ENCODE measurements at places on chromosomes 5 and 9.

GRCh38 chr5:58912116-58912515 lies 329.2 kb downstream of the RAB3C start:
- DNase-seq: no peak

DNA sequence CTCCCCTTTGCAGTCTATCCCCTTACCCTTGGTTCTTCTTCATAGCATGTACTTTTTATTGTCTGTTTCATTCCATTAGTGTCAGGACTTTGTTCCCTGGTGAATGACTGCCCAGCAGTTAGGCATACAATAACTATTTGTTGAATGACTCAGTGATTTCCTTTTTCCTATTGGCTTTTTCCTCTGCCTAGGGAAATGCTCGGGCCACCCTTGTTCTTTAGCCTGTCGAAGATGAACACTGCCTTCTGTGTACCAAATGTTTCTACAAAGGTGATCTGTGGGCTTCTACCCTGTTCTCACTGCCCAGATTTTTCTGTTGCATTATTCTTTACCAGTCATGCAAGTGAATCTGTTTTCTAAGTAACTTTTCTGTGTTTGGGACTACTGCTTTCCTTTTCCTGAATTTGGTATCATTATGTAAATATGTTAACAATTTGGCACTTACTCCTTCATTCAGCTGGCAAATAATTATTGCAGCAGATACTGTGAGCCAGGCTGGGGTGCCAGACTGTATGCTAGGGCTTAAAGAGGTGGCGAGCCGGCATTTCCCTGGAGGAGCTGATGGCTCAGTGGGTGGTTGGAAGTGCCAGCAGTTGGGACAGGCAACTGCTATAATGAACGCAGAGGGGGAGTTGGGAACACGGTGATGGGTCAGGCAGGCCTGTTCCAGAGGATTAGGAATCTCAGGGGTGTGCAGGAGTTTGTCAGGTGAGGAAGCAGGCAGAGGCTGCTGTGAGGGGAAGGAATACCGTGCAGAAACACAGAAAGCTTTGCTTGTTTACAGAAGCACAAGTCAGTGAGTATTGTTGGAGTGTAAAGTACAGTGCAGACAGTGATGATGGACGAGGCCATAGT lies 30.6 kb downstream of the KDM4C start:
- peak; percentile 62 for DNase-seq

GRCh38 chr9:120474591-120475243 lies 105.2 kb downstream of the CDK5RAP2 start:
- DNase-seq: peak; percentile 20

DNA sequence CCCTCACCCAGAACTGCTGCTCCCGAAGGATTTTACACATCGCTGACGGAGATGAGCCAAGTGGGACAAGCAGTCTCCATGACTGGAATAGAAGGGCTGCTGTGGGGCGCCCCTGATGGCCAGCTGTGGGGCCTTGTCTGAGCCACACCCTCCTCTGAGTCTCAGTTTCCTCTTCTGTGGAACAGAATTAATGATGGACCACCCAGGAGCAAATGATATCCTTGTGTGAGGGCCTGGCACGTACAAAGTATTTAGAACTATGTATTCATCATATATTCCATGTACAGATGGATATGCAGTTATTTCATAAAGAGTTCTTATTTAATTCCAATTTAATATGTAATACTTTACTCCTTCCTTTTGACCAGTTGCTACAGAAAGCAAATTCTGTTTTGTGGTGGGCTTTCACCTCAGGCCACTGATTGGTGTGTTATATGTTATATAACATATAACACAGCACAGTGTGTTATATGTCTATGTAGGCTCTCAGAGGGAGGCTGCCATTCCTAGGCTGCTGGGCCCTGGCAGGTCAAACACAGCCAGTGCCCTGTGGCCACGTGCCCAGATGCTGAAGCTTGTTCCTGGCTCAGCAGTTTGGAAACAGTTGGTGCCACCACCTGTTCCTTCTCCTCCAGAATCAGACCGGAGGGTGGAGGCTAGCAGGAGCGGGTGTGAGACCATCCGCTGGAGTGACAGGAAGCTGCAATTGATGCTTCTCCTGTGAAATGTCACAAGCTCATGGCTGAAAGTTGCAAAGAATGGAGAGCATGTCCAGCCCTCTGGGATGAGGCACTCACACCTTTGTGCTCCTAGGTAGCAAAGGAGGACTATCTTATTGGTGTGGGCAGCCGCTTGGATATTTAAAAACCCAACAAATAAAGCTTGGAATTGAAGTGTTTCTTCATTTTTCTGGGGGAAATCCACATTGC lies 4.4 kb upstream of the FGD3 start:
- DNase-seq: no peak

- DNase-seq: peak; percentile 9
Observed at GRCh38 chr5:179986328-179986727, 78.6 kb upstream of the TBC1D9B start.

- no peak for DNase-seq
Observed at GRCh38 chr5:151208481-151208914, 15.4 kb downstream of the CCDC69 start.

DNA sequence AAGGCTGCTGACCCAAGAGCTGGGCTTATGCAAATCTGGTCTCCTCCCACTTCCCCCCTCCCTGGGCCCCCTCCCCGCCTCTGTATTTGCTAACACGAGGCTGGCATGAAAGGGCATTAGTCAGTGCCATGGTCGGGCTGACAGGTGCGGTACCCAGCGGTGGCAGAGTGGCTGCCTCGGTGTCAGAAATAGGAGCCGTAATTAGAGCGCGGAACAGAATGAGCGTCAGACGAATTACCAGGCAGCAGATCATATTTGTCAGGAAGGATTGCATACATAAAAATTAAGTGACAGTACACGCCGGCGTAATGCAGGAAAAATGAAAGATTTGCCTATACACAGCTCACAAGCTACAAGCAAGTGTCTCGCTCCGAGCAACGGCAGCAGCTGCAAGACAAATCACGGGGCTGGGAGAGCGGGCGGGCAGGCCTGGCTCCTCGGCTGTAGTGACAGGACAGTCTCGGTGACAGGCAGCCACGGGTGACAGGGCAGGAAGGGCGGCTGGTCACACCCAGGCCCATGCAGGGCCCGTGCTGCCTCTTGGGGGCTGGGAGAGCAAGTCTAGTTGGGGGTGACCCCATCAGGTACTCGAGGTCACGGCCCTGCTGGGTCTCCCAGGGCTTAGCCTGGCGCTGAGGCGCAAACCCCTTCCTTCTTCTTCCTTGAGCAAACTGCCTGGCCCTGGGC lies 72.4 kb downstream of the NEK6 start:
- DNase-seq: no peak

DNA sequence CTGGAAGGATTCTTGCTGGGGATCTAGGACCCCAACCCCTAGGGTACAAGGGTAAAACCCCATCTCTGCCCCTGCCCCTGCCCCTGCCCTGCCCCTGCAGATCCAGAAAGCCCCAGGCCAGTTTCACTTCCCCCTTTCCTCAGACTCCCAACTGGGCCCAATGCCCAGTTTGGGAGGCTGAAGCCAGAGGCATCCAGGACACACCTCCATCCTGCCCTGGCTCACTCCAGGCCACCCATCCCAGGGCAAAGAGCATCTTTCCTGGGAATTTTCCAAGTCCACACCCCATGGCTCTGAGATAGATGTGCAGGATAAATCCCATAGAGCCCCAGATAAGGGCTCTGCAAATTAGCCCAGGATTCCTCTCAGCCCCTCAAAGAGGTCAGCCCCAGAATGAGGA lies 17.4 kb downstream of the CNTFR start:
- no peak for DNase-seq

DNA sequence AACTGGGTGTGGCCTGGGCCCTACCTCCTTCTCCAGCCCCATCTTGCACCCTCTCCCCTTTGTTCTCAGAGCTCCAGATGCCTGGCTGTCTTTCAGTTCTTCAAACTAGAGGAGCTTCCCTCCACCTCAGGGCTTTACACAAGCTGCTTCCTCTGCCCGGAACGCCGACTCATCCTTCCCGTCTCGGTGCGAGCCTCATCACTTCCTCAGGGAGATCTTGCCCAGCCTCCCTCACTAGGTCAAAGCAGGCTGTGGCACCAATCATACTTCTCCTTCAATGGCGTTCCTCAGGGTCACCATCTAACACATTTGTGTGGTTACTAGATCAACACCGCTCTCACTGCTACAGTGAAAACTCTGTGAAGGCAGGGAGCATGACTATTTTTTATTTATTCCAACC lies 56.2 kb upstream of the ZSWIM6 start:
- DNase-seq: peak; percentile 83

DNA sequence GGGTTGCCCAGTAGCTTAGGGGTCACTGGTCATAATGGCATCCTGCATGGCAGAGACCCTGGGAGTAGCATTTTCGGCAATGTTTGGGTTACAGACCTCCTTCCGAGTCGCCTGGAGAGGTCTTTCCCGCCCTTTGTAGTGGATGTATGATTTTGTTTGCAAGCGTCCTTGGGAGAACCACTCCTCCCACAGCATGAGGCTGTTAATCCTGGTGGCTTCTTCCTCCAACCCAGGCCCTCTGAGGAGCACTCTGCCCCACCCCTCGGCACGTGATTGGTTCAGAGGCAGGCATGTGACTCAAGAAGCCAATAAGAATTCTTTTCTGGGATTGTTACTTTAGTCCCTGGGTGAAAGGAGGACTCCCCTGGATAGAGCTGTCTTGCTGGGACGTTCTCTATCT lies 30.2 kb upstream of the GRHPR start:
- DNase-seq: no peak

DNA sequence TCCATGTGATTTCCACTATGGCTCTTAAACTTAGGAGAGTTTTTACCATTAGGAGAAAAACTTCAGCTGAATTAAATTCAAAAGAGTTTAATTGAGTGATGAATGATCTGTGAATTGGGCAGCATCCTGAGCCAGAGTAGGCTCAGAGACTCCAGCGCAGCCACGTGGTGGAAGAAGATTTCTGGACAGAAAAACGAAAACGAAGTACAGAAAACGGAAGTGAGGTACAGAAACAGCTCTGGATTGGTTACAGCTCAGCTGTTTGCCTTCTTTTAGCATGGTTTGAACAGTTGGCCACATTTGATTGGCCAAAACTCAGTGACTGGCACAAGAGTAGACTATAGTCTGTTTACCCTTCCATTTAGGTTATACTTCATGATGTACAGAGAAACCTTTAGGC lies 69.2 kb upstream of the PLPP1 start:
- peak; percentile 82 for DNase-seq

GRCh38 chr5:65305913-65306312 lies 175.8 kb downstream of the ADAMTS6 start:
- peak; percentile 75 for DNase-seq

- no peak for DNase-seq
Observed at GRCh38 chr5:123107343-123108244, 18.6 kb downstream of the PRDM6 start.

GRCh38 chr9:128821584-128822406 lies 3.5 kb downstream of the ENDOG start:
- no peak for DNase-seq

GRCh38 chr9:7298123-7298522 lies 501.5 kb downstream of the DMAC1 start:
- DNase-seq: no peak

DNA sequence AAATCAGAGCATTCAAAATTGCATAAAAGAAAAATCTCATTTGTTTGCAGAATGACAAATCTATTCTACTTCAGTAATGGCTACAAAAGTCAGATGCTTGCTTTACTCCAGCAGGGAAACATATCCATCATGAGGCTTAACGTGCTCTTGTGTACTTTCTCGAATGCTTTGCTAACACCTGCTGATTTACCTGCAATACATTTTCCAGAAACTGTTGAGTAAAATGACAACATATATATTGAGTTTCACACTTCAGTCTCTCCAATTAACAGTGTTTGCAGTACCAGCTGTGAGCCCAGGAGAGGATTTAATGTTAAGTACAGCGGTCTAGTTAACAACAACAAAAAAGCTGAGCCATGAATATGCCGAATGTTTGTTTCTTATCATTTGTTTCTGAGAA lies 391.5 kb upstream of the SMC2 start:
- DNase-seq: no peak

DNA sequence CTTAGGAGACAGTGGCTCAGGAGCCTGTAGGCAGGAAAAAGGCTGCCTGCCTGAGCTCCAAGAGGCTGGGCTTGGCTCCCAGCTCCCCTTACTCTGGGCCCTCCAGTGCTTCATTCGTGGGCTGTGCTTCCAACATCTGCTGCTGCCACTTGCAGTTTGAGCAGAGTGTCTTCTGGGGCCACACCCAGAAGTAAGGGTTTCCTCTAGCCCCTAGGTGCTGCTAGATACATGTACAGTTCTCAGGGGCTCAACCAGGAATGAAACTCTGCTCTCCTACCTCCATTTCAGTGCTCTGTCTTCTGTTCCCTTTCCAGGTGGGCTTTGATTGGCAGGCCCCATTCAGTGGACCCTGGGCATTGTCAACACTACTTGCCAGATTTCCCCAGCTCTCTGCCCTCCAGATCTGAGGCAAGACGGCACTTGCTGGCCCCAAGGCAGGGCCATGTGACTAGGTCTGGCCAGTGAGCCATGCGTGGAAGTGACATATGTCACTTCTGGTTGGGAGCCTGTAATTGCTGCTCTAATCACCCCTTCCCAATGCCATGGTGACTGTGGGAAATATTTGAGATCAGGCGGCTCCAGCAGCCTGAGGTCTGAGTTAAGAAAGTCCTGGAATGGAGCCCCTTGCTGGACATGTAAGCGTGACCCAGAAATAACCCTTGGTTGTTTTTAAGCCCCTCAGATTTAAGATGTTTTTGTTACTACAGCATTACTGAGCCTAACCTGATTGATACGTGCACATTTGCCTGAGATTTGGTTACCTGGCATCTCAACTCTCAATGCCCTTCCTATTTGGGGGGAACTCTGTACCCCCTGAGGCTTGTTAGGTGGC lies 9.4 kb upstream of the BOD1 start:
- DNase-seq: no peak

DNA sequence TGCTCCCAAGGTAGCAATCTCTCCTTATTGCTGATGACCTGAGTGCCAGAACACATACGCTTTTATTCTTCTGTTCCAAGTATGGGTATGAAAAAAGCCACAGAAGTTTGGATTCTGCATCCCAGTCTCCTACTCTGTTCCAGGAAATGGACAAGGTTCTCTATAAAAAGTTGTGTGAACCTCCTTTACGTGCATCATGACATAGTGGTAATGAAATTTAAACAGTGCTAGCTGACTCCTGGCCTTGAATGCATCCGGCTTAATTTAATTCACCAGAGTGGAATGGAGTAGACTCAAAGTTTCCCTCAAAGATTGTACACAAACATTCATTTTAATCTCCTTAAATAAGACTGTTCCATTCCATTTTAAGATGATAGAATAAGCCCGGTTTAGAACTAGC lies 68.9 kb downstream of the LURAP1L start:
- DNase-seq: peak; percentile 28

- DNase-seq: no peak
Observed at GRCh38 chr5:154265197-154265773, 74.8 kb downstream of the GALNT10 start.

All from EH (cell line).